ENCODE measurements at places on chromosomes 11 and 22.

GRCh38 chr11:61028135-61028729, 56.8 kb downstream of the CD6 start:
- no peak for DNase-seq

DNA sequence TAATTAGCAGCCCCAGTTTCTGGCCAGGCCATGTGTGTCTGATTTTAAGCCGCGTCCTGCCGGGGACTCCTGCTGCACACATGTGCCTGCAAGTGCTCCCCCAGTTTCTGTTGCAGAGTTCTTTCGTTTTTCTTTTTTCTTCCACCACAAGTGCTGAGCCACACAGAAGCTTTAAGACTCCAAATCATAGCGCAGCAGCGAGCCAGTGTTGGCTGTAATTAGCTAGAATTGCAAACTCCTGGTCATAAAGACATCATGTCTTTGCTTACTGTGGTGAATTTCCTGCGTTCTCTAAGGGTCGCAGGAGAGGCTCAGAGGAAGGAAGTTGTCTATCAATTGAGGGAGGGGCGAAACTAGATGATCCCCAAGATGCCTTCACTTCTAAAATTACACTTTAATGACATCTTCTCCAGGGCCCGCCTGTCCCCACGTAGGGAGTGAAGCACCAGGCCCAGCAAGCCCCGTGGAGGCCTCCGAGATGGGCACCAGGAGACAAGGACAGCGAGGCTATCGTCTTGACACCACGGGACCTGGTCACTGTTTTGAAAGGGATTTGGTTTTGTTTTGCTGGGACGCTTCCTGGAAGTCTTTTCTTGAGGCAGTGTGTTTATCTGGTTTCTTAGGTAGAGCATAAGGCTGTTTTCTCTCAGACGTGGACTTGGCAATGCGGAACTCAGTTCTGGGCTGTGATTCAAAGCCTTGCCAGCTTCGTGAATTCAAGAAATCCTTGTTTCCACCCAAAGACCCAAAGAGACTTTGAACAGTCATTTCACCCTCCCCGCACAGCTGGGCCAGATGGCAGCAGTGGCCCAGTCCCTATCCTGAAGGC, 71.8 kb downstream of the UBASH3B start:
- no peak for DNase-seq

GRCh38 chr11:82895437-82896091, 4.7 kb downstream of the PRCP start:
- DNase-seq = no peak

GRCh38 chr11:111185266-111185665, 60.3 kb upstream of the POU2AF2 start:
- DNase-seq = no peak

DNA sequence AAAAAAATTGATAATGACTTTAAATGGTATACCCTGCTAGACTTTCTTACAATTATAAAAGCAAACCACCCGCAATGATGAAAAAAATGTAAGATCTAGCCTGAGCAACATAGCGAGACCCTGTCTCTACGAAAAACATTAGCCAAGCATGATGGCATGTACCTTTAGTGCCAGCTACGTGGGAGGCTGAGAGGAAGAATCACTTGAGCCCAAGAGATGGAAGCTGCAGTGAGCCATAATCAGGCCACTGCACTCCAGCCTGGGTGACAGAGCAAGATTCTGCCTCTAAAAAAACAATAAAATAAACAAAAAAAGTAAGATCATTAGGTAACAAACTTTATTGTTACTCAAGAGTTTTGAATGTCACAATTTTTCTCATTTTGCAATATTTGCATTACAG, 39.2 kb downstream of the KMT5B start:
- DNase-seq = no peak

GRCh38 chr11:118291477-118292135, 12.9 kb upstream of the CD3E start:
- DNase-seq = no peak

DNA sequence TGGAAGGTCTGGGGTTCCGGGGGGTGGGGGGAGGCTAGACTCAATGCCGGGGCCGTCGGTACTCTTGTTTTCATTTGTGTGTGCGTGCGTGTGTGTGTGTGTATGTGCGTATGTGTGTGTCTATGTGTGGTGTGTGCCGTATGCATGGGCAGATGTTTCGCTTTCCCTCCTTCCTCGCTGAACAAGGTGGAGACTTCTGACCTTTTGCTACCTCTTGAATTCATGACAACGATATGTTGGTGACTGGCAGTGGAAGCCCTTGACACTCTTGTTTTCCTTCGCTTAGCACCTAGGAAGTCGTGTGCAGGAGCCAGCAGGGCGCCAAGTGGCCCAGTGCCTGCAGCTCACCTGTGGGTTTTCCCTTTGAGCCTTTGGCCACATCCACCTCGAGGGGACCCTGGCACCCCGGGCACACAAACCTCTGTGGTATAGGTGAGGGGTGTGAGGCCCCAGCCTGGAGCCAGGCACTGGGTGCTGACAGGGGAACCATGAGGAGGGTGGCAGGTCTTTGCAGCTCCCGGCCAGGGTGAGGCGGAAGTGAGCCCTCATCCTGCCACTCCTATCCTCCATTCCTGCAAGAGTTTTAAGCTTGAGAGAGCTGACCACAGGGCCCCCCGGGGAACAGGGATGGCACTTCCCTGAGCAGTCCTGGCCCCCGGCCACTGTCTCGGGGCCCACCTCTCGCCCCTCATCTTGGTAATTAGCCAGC, 19.3 kb upstream of the TMEM191C start:
- DNase-seq = no peak

DNA sequence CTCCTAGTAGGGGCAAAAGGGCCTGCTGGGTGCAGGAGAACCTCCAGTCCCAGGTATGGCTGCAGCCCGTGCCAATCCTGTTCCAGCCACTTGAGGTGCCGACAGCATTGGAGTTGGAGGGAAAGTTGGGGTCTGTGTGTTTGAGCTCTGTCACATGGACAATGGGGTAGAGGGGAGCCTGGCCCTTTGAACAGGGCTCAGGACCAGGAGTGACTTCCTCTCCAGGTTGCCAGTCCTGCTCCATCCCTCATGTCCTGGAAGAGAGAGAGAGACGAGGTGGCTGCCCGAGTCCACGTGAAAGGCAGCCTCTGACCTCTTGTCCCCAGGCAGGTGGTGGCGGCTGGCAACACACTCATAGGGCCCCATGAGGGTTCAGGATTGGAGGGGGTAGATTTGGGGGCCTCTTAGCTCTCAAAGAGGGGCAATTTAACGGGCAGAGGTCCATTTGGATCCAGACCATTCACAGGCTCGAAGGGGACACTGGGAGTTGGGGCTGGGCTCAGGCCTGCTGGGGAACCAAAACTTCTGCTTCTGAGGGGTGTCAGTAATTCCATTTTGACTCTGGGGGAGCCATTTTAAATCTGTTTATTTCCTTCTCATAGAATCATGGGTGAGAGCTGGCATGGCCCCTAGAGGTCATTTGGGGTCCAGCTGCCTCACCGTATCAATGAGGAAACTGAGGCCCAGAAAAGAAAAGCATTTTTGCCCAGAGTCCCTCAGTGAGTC, 4.1 kb downstream of the ADORA2A start:
- DNase-seq = no peak

- DNase-seq = peak; percentile 96
Measured at GRCh38 chr11:95231127-95231880, at the start of gene SESN3. SESN3 (minus strand) TSS chr11:95231202; CDS start chr11:95230860, 342 bp downstream.

DNA sequence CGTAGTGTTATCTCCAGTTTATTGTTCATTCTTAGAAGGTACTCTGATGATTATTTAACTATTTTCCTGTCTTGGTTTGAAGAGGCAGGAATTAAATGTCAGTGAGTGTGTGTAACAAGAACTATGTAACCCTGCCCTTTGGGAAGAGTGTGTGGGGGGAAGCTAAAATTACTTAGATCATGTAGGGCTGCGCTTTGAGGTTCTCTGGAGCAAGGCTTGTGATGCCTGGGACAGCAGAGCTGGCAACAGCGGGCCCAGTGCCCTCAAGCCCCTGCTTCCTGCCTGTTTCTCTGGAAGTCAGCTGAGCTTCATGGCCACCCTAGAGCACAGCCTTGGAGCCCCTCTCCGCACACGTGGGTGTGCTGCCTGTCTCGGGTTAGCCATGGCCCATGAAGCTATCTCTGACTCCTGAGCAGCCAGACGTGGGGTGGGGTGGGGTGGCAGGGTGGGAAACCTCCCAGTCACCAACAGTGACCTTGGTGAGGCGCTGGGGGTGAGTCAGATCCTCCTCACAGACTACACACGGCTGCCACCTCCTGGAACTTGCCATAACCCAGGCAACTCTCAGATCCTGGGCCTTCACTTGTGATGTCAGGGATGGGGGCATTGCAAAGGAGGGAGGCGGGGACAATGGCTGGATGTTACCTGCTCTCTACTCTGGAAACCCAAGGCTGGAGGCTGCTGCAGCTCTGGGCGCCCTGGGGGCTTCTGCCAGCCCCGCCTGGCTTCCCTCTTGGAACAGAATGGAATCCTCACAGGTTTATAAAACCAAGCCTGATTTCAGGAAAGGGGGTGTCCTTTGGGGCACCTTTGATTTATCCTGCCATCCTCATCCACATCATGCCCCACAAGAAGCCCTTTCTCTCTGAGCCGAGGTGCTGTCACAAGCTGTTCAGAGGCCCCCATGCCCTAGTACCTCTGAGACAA, 88.6 kb downstream of the SNX19 start:
- DNase-seq = peak; percentile 7

DNA sequence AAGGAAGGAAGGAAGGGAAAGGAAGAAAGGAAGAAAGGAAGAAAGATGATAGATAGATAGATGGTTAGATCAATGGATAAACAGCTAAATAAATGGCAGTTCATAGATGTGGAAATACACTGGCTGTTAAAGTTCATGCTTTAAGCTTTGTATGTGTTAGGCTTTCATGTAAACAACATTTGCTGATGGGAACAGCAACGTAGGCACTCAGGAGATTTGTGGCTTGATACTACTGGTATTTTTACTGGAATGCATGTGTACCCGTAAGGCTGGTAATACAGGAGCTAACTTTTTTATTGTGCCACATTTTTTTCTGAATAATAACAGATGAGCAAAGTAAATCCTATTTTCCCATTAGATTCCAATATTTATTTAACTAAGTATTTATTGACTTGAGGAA, 85.6 kb downstream of the NCAM1 start:
- DNase-seq = no peak

GRCh38 chr22:27466229-27466628, 335.3 kb downstream of the MN1 start:
- no peak for DNase-seq

- DNase-seq = no peak
Measured at GRCh38 chr22:45878901-45879551, 97.9 kb downstream of the WNT7B start.

- no peak for DNase-seq
Measured at GRCh38 chr11:134758342-134758931, 346.4 kb upstream of the B3GAT1 start.

DNA sequence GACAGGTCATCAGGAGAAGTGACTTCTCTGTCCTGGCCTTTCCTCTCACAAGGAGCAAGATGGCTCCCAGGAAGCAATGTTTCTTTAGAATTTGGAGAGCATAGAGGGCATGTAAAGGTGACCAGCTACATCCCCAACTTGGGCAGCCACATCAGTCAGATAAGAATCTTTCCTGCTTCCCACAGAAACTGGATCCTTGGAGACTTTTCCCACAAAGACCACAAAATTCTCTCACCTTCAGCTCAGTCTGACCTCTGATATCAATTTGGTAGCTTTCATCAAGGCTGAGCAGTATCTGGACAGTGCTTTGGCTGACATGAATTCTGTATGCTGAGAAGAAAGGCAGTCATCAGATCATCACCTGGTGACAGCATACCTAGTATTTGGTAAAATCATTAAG, 23.3 kb upstream of the LRRC32 start:
- DNase-seq = no peak

- no peak for DNase-seq
Measured at GRCh38 chr22:29581799-29582198, 886 bp upstream of the NIPSNAP1 start.

DNA sequence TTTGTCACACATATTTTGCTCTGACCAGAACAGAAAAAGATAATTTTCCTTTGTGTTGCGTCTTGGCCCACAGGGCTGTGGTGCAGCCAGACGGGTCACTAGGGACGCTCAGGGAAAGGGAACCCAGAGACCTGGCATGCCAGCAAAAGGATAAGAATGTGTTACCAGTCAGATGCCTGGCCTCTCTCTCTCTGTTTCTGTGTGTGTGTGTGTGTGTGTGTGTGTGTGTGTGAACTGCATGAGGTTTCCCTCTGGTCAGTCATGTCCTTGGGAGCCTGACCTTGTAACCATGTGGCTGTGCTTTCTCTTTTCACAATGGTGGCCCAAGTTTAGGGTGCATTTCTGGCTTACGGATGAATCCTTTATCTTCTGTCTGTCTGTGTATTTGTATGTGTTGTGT, 25.4 kb downstream of the CCKBR start:
- no peak for DNase-seq

DNA sequence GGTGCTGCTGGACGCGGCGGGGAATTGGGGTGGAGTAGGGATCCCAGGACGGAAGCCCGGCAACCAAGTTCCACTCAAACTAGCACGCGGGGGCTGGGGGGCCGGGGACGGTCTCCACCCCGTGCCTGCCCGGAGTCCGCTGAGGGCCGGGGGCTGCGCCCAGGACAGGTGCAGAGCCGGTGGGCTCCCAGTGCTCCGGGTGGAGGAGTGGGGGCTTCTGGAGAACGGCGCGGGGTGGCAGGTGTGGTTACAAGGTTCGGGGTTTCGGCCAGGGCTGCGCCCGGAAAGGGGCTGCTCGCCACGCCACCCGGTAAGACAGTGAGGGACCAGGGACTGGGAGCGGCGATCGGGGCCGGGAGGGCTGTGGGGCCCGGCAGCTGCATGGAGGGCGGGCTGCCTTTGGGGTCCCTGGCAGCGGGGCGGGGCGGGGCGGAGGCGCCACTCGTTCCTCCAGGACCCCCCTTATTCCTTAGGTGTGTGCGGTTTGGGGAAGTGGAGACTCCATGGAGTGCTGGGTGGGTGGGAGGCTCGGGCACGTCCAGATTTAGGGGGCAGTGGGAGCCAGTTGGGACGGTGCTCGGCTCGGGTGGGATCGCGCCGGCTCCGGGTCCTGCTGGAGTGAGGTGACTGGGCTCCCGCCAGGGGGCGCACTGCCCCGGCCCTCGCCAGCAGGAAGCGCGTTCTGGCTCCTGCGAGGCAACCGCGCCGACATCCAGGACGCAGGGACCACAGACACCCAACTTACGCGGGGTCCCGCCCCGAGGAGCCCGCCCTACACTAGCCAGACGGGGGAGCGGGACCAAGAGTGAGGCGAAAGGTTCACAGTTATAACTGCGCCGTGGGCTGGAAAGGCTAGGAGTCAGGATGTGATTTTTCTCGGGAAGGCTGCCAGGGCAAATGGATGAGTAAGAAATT, 868 bp downstream of the TSPAN18 start:
- peak; percentile 54 for DNase-seq

- no peak for DNase-seq
Measured at GRCh38 chr22:49517211-49517610, 310.5 kb downstream of the BRD1 start.

- DNase-seq = no peak
Measured at GRCh38 chr22:28541137-28541536, 138.5 kb downstream of the TTC28 start.
